ENCODE measurements at places on chromosomes 11 and 22.
A peak's percentile ranks its signal among the peaks of the same experiment; 100 is the strongest.

- no peak for DNase-seq
These were observed 41.7 kb downstream of the THAP12 start for GRCh38 chr11:76339221-76339620.

DNA sequence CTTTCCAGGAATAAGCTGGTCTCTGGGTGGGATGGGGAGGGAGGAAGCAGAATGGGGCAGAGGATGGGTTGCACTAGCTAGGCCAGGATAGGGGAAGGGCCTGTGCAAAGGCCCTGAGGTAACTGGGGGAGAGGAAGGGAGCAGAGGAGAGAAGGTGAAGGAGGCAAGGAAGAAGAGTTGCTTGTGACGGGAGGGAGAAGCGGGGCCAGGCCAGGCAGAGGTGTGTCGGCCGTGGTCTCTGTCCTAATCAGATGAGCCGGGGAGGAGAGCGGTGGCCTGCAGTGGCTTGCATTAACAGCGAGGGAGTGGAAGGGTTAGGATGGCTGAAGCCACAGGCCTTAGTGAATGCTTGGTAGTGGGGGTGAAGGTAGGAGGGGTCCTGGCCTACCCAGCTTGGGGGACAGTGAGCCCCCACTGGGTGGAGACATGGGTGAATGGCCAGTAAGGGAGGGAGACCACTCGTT lies 6.0 kb upstream of the DERL3 start:
- DNase-seq, result no peak

- DNase-seq, result peak; percentile 1
These were observed 733 bp downstream of the TRIM5 start for GRCh38 chr11:5684036-5684645.

- peak; percentile 56 for DNase-seq
These were observed 18.1 kb downstream of the TBC1D10A start for GRCh38 chr22:30308518-30309230.

GRCh38 chr22:21797444-21798221 lies 62.0 kb upstream of the YPEL1 start:
- no peak for DNase-seq

GRCh38 chr11:20113149-20113438 lies 47.2 kb downstream of the DBX1 start:
- DNase-seq, result no peak

- DNase-seq, result no peak
These were observed 426 bp upstream of the GDPD5 start for GRCh38 chr11:75526192-75526541.

DNA sequence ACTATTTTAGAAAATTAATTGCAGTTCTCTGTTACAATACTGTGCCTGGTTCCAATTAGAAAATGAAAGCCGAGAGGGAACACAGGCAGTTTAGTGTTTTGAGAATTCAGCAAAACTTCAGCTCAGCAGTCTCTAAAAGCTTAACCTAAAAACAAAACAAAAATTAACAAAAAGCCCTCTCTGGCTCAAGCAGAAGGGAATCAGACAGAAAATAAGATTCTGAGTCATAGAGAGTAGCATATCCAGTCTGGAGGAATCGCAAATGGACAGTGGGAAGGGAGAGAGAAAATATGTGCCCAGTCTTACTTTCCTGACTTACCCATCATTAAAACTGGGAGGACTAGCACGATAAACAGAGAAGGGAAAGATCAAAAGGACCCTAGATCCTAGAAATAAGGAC lies 38.1 kb upstream of the CHRM4 start:
- DNase-seq, result no peak

GRCh38 chr11:103633068-103633788 lies 403.2 kb upstream of the DDI1 start:
- peak; percentile 25 for DNase-seq

GRCh38 chr11:563812-564578 lies 3.2 kb downstream of the RASSF7 start:
- no peak for DNase-seq

DNA sequence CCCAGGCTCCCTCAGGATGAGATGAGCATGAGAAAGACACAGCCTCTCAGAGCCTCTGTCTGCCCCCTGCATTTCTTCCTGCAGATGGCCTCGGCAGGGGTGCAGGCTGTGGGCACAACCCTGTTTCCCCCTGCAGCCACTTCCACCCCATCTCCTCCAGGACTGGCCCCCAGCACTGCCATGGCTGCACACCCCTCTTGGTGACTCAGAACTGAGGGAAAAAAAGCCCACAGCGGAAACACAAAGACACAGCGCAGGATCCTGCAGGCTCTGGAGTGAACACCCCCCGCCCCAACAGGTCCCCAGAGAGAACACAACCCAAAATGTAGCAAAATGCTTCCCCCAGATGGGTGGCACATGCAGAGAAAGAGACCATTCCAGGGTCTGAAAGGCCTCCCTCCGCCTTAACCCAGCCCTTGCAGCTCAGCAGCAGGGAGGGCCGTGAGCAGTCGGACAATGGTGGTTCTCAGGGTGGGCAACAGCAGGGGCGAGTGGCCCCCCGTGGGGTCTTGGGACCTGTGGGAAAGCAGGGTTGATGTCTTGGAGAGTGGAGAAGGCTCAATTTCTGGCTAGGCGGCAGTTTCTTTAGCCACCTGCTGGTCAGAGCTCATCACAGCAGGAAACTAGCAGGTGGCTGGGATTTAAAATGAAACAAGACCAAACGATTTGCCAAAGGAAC lies 8.0 kb downstream of the TUBGCP6 start:
- DNase-seq, result no peak

DNA sequence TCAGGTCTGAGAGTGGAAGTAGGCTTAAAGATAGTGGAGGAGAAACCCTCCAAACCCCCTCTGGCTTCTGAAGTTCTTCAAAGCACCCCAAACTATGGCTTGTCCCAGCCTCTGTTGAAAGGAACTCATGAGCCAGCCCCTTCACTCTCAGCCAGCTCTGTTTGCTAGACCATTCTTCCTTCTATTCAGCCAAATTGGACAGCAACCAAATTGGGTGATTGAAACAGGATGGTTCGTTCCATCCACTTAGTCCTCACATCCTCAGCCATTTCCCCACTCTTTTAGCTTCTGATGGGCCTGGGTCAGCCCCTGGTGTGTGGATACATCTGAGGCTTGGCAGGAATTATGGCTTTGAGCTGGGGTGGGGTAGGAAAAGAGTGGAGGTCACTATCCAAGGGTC lies 4.5 kb downstream of the HTR3A start:
- DNase-seq, result no peak

- peak; percentile 47 for DNase-seq
These were observed 716 bp downstream of the AMOTL1 start for GRCh38 chr11:94768602-94769541.
